H54 (cell line): ENCODE measurements at places on chromosomes 1 and 21.

- no peak for DNase-seq
Measured at GRCh38 chr1:52424231-52424636, 19.8 kb downstream of the PRPF38A start.

- no peak for DNase-seq
Measured at GRCh38 chr21:46594276-46594675, 10.6 kb downstream of the S100B start.

DNA sequence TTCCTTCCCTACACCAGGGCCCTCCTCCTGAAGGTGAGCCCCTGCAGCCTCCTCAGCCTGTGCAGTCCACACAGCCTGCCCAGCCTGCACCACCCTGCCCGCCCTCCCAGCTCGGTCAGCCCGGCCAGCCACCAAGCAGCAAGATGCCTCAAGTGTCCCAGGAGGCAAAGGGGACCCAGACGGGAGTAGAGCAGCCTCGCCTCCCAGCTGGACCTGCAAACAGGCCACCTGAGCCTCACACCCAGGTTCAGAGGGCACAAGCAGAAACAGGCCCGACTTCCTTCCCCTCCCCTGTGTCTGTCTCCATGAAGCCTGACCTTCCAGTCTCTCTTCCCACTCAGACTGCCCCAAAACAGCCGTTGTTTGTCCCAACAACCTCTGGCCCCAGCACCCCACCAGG lies 38.8 kb downstream of the ZBTB17 start:
- no peak for DNase-seq

DNA sequence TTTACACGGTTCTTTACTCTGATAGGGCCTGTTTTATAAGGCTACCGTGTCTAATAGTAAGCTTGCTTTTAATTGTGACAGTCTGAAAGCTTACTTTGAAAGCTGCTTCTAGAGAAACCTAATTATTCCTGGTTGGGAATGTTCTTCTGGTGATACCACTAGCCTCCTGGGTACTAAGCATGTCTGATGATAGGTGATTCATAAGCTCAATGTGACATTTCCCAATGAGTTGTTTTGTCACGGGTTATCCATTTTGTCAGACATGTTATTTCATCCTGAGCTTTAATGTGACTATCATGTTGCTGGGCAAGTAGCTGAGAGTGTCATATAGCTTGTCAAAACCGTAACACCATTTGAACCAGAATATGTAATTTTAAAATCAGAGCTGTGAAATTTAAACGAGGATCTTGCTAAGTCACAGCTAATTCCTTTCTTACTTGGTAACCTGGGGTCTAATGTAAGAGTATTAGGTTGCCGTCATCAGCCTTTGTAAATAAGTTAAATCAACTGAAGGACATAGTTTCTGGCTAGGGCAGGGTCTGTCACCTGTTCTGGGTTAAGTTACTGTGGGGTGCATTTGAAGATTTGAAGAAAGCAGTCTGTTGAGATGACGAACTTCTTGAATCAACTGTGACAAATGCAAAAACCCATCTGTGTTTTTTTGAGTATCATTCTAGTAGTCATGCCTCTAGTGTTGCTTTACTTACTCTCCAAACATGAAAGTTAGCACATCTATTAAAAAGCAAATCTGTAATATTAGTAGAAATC lies 529.2 kb downstream of the USP25 start:
- no peak for DNase-seq

DNA sequence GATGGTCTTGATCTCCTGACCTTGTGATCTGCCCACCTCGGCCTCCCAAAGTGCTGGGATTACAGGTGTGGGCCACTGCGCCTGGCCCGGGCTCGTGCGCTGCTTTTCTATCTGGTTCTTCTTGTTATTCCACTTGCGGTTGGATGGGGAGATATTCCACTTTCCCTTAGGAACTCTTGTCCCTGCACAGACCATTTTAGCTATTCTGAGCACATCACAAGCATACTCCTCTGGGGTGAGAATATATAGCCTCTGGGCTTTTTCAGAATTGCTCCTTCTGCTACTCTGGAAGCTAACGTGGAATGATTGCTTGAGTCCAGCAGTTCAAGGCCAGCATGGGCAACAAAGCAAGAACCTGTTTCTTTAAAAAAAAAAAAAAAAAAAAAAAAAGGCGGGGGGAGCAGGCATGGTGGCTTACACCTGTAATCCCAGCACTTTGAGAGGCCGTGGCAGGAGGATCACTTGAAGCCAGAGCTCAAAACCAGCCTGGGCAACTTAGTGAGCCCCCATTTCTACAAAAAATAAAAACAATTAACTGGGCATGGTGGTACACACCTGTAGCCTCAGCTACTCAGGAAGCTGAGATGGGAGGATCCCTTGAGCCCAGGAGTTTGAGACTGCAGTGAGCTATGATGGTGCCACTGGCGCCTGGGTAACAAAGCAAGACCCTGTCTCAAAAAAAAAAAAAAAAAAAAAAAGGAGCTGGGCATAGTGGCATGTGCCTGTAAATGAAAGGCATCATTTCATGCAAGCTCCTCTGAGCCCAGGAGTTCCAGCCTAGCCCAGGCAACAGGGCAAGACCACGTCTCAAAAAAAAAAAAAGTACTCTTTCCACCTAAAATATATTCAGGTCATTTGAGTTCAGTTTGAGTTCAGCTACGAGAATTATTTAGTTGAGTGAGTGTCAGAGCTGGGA lies 11.8 kb upstream of the PGD start:
- no peak for DNase-seq
